ENCODE measurements at places on chromosomes 3 and 15. TPM values are rescaled to one million over a fixed set of nuclear protein-coding genes. Genes with fewer than 3 reads are reported as not detected.
A peak's percentile ranks its signal among the peaks of the same experiment; 100 is the strongest.

GRCh38 chr3:75136100-75136897, 521.8 kb upstream of the CNTN3 start:
- no peaks in the 10 kb centered on the region for H3K36me3 ChIP-seq
- no peaks in the 10 kb centered on the region for H3K27me3 ChIP-seq
- no peaks in the 10 kb centered on the region for H3K4me1 ChIP-seq
- H3K4me3 ChIP-seq, result no peak overlapping the region

GRCh38 chr3:189038773-189039745, 132.7 kb upstream of the TPRG1 start:
- H3K4me3 ChIP-seq, result no peak overlapping the region
- H3K27me3 ChIP-seq, result no peaks in the 10 kb centered on the region
- H3K27ac ChIP-seq, result peak overlapping the region; percentile 88
- H3K36me3 ChIP-seq, result no peaks in the 10 kb centered on the region

DNA sequence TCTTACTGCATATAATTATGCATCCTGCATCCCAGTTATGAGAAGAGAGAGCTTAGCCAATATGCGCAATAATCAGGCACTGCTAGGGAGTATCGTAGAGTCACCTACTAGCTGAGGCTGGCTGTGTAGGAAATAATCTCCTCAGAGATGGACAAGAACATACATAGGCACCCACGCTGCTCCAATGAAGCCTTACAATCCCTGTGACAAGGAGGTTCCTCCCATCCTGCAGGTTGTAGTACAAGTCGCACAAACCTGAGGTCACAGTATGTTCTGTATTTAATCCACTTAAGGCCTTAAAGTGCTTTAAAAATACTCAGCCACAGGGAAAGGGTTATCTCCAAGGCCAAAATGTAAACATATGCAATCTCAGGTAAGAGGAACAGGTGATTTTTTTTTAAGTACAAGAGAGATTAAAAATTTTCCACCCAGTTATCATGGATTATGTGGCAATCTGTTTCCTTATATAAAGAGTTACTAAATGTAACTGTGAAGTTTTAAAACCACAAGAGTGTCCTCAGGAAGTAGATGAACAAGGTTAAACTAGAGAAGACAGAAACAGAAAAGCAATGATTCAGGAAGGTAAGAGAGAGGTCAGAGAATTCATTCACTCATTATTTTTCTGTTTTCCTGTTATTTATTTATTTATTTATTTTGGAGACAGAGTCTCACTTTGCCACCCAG, 7.5 kb upstream of the COLQ start:
- H3K36me3 ChIP-seq, result no peaks in the 10 kb centered on the region
- H3K27ac ChIP-seq, result peak overlapping the region; percentile 22
- no peak overlapping the region for H3K4me3 ChIP-seq
- H3K4me1 ChIP-seq, result peaks cover 16% of the 10 kb centered on the region

Gene GOLGA8R
- total RNA-seq, result 2.8 TPM

GRCh38 chr3:156366559-156366958, 188.4 kb downstream of the SSR3 start:
- no peaks in the 10 kb centered on the region for H3K27me3 ChIP-seq
- no peaks in the 10 kb centered on the region for H3K4me1 ChIP-seq
- H3K4me3 ChIP-seq, result no peak overlapping the region
- H3K36me3 ChIP-seq, result no peaks in the 10 kb centered on the region

DNA sequence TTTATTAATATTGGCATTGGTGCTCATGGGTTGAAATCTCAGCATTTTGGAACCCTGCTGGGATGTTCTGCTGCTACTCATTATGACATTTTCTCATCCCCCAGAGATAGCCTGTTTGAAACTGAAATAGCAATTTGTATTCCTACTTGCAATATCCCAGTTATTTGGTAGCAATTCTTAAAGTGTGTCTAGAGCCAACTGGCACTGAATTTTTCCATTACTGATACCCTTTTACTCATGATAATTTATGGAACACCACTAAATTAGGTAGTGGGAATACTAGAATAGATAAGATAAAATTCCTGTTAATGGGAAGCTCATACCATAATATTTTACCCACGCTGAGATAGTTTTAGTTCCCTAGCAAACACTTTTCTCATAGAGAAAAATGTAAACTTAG, 309.3 kb downstream of the SV2B start:
- H3K36me3 ChIP-seq, result no peaks in the 10 kb centered on the region
- H3K4me1 ChIP-seq, result peaks cover 4% of the 10 kb centered on the region

DNA sequence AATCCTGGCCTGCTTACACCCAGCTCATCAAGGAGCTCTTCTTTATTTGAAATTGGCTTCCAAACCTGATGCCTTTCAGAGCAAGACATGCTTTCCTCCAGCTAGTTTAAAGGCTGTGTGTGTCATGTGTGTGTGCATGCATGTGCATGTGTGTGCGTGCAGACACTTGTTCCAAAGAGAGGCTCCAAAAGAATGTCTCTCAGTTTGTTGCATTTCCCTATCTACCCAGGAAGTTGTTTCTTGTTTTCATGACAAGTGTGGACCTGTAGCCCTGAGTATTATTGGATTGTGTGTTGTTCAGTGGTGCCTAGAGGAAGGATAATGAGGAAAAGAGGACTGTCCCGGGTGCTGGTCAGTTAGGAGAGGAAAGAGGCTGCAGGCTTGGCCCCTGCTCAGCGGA, 240.0 kb downstream of the THSD4 start:
- no peak overlapping the region for H3K4me3 ChIP-seq
- H3K4me1 ChIP-seq, result peaks cover 6% of the 10 kb centered on the region
- H3K27ac ChIP-seq, result no peak overlapping the region
- no peak for DNase-seq

DNA sequence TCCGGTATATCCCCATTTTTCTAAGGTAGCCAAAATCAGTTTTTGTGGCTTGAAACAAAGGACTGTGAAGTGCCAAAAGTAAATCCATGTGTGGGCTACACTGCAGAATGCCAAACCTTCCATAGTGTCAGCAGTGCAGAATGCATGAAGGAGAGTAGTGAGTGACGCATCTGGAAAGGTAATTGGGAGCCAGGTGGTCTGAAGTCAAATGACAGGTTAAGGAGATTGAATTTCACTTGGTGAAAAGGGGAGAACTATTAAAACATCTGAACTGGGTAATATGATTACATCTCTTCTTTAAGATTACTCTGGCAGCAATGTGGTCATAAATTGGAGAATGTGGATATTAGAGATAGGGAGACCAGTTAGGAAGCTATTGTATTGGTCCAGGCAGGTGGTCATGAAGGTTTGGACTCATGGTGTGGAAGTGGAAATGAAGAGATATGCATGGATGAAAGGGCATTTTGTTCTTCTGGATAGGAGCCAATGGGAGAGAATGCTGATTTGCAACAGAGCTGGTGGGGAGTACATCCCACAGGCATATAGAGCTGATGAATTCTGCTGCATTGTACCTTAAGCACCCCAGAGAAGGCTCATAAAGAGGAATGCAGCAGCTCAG, 118.2 kb downstream of the ECT2 start:
- no peaks in the 10 kb centered on the region for H3K36me3 ChIP-seq
- H3K27me3 ChIP-seq, result no peaks in the 10 kb centered on the region
- no peak overlapping the region for H3K27ac ChIP-seq
- DNase-seq, result no peak

DNA sequence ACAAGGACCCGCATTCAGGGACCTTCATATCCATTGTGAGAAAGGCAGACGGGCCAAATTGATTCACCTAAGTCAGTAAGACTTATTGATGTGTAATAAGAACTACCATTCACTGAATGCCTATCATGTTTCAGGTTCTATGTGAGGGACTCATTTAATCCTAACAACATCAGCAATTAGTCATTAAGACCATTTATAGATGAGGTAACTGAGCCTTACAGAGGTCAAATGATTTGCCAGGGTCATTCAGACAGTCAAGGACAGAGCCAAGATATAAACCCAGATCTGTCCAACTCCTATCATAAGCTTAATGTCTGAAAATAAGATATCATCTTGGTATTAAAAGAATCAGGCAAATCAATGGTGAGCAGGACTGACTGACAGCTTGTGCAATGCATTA, 453.8 kb downstream of the MAGI1 start:
- H3K4me3 ChIP-seq, result no peak overlapping the region
- DNase-seq, result no peak
- H3K27me3 ChIP-seq, result no peaks in the 10 kb centered on the region

Gene GPR160
- 8.2 TPM for total RNA-seq

Gene CFAP91
- total RNA-seq, result not detected

DNA sequence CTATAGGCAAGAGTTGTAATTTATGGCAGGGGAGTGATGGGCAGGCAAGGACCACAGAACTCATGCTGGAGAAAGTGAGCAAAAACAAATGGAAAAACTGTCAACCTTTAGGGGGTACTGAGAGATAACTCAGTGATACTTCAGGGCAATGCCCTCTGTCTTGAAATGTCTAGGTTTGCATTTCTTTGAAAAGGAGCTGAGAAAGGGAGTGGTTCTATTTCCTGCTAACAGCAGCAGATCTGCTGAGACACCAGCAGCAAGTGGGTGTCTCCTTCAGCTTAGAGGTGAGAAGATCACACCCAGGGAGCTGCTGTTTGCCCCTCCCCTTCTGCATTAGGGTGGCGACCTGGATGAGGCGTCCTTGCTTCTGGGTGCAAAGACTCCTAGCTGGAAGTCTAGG, 42.3 kb upstream of the XIRP1 start:
- H3K27ac ChIP-seq, result peak overlapping the region; percentile 64
- H3K4me3 ChIP-seq, result no peak overlapping the region
- peak; percentile 46 for DNase-seq
- no peaks in the 10 kb centered on the region for H3K36me3 ChIP-seq
- H3K4me1 ChIP-seq, result peaks cover 14% of the 10 kb centered on the region

DNA sequence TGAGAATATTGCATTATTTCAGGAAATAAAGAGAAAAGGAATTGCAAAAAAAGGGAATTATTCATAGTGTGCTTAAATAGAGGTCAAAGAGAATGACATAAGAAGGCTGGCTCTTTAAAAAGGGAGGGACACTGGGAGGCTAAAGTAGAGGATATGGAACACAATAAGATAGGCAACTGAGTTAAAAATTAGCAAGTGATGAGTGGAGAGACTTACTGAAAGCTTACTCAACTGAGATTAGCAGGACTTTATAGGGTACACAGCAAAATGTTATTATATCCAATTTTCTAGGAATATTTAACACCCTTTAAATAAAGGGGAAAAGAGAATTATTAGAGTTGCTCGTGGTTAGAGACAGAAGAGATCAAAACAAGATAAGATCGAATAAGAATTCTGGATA, 375.2 kb downstream of the LSAMP start:
- no peaks in the 10 kb centered on the region for H3K27me3 ChIP-seq
- no peak overlapping the region for H3K27ac ChIP-seq
- no peak overlapping the region for H3K4me3 ChIP-seq
- no peaks in the 10 kb centered on the region for H3K36me3 ChIP-seq
- H3K4me1 ChIP-seq, result no peaks in the 10 kb centered on the region
- DNase-seq, result no peak

DNA sequence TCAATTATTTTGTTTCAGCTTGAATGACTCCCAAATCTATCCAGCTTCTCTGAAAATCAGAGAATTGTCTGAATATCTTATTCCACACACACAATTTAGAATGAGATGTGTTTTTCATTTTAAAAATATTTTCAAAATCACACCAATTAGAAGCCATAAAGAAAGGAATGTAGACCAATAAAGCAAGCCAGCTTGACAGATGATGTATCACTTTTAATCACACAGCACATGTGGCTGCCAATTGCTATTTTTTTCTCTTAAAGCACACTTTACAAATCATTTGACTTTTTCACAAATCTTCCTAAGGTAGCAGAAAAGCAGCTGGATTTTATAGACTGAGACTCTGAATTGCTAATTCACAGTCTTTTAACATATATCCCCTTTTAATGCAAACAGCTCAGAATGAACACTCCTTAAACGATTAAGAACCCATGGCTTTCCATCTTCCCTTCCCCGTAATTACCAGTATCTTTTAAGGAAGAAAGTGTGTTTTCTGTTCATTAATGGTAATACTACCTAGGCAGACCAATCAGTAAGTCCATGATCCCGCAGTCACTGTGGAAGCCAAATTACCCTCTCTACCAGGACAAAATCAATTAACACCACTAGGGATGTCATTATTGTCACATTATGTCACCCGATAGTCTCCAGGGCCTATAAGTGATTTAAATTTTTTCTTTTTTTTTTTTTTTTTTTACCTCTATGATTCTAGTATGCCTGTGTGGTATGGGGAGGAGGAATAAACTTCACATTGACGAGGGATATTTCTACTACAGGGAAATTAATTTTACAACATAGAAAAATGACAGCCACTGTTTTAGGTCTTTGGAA, 250.0 kb upstream of the VEPH1 start:
- no peaks in the 10 kb centered on the region for H3K36me3 ChIP-seq
- no peak overlapping the region for H3K27ac ChIP-seq
- H3K4me1 ChIP-seq, result no peaks in the 10 kb centered on the region

Gene ITGB5
- 0.41 TPM for total RNA-seq

Gene LMAN1L
- total RNA-seq, result not detected

DNA sequence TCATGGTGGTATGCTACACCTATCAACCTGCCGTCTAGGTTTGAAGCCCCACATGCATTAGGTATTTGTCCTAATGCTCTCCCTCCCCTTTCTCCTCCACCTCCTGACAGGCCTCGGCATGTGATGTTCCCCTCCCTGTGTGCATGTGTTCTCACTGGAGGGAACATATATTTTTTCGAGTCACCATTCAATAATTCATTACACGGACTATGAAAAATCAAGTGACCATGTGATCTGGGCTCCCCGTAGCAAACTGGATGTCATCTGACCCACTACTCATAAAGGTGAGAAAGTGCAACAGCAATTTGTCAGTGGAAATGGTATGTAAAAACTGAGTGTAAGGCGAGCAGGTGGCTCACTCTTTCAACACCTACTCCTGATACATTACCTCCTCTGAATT, 224.3 kb upstream of the RASGRP1 start:
- no peak for DNase-seq
- H3K4me3 ChIP-seq, result no peak overlapping the region
- H3K4me1 ChIP-seq, result no peaks in the 10 kb centered on the region
- no peak overlapping the region for H3K27ac ChIP-seq

- no peak for DNase-seq
- H3K4me1 ChIP-seq, result no peaks in the 10 kb centered on the region
- no peaks in the 10 kb centered on the region for H3K36me3 ChIP-seq
- H3K4me3 ChIP-seq, result no peak overlapping the region
- H3K27me3 ChIP-seq, result peaks cover 6% of the 10 kb centered on the region
These were observed 10.6 kb downstream of the EPB42 start for GRCh38 chr15:43210172-43210745.

- peaks cover 4% of the 10 kb centered on the region for H3K4me1 ChIP-seq
- no peak overlapping the region for H3K4me3 ChIP-seq
- H3K36me3 ChIP-seq, result peaks cover 2% of the 10 kb centered on the region
- no peaks in the 10 kb centered on the region for H3K27me3 ChIP-seq
- no peak for DNase-seq
These were observed 575.8 kb upstream of the TBL1XR1 start for GRCh38 chr3:177772908-177773557.

- no peak overlapping the region for H3K4me3 ChIP-seq
- no peak for DNase-seq
- H3K4me1 ChIP-seq, result no peaks in the 10 kb centered on the region
- no peak overlapping the region for H3K27ac ChIP-seq
These were observed 7.6 kb upstream of the LRIG1 start for GRCh38 chr3:66508461-66508860.

Gene EFCC1
- total RNA-seq, result 0.16 TPM

- DNase-seq, result no peak
- H3K27me3 ChIP-seq, result peaks cover 10% of the 10 kb centered on the region
- no peak overlapping the region for H3K27ac ChIP-seq
- H3K4me1 ChIP-seq, result peaks cover 3% of the 10 kb centered on the region
- no peaks in the 10 kb centered on the region for H3K36me3 ChIP-seq
- H3K4me3 ChIP-seq, result no peak overlapping the region
These were observed 202.8 kb downstream of the SV2B start for GRCh38 chr15:91302588-91303439.

GRCh38 chr3:46221391-46221790, 13.3 kb upstream of the CCR1 start:
- H3K27me3 ChIP-seq, result peaks cover 4% of the 10 kb centered on the region
- H3K4me3 ChIP-seq, result no peak overlapping the region
- no peaks in the 10 kb centered on the region for H3K36me3 ChIP-seq
- H3K27ac ChIP-seq, result no peak overlapping the region
- no peak for DNase-seq
